ENCODE measurements at places on chromosomes 3 and 15.
A peak's percentile ranks its signal among the peaks of the same experiment; 100 is the strongest.

DNA sequence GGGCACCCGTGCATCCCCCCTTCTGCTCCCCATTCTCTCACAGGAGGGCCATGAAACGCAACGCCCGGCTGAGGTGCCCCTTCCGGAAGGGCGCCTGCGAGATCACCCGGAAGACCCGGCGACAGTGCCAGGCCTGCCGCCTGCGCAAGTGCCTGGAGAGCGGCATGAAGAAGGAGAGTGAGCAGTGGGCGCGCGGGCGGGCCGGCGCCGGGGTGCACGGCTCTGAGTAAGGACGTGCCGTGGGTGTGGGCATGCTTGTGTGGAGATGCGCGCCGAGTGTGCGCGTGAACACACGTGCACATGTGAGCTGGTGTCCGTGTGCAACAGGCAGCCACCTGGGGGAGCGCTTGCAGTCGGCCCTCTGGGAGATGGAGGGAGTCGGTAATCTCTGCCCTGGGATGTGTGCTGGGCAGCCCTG lies 28.1 kb downstream of the NR1I2 start:
- DNase-seq, result peak; percentile 31

DNA sequence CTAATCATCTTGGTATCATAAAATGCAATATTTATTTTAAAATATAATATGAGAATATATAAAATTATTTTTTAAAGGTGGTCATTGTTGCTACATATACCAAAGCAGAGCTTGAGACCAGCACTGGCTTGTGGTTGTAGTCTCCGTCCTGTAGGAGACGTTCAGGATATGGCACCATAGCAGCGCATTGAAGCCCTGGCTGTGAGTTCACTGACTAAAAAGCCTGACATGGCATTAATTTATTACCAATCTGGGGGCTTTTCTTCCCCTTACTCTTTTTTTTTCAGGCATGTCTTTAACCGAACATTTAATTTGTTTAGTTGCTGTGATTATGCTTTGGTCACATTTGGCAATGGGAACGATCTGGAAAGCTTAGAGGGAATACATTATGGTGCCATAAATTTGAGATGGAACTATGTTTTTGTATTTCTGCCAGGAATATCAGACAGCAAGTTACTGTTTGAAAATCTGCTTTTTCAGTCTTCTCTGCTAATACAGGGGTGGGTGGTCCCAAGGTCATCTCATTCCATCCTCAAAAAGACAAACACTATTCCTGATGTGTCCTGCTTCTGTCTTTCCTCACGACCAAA lies 108.5 kb downstream of the ZIC4 start:
- DNase-seq, result no peak

DNA sequence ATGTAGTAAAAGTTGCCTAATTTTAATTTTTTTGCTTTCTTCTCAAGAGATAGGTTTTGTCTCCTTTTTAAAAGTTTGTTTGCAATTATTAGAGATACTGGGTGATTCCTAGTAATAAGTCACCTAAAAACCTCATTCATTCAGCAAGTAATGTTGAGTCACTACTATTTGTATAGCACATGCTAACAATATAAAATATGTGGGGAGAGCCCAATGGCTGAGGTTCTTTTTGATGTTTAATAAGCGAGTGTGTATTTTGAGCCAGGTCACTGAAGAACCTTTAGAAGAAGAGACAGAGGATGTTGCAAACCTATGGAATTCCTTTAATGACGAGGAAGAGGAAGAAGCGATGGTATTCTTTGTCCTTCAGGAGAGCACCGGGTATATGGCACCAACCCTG lies 123.7 kb upstream of the CHRM5 start:
- no peak for DNase-seq

- DNase-seq, result no peak
These were observed 13.4 kb downstream of the SEC62 start for GRCh38 chr3:169980055-169980454.

GRCh38 chr3:36786921-36787890 lies 22.9 kb upstream of the DCLK3 start:
- no peak for DNase-seq

- DNase-seq, result peak; percentile 35
These were observed 74.3 kb upstream of the STAC start for GRCh38 chr3:36305929-36306520.
